Stimulated activated CD4-positive, alpha-beta T cell treated with anti-CD3 and anti-CD28 coated beads, Interleukin-15, amount 100 ng/mL, for 24 hours (primary cell): ENCODE measurements at places on chromosomes 6 and 20.

GRCh38 chr6:35288834-35289233 is 8.8 kb upstream of the DEF6 start:
- no peak for DNase-seq

- DNase-seq: no peak
These were observed 1.6 kb upstream of the RNF39 start for GRCh38 chr6:30077218-30077617.

- no peak for DNase-seq
These were observed 4.3 kb downstream of the AKAP7 start for GRCh38 chr6:131139599-131139998.

- DNase-seq: no peak
These were observed 184.1 kb upstream of the GMDS start for GRCh38 chr6:2429460-2429859.

DNA sequence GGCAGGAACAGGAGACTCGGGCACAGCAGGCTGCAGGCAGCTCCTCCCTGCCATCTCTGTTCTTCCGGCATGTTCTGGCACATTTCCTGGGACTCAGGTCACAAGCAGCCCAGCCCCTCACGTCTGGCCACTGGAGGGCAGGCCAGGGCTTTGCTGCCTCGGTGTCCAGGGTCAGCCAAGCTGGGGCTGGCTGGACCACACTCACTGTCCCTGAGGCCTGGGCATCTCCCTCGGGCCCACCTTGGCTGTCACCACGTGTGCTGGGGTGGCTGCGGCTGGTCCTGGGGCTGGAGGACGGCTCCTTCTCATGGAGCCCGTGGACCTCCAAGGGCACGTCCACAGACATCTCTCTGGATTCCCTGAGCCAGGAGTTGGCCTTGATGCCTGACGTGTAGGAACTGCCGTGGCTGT is 18.5 kb downstream of the FRMD1 start:
- DNase-seq: no peak

DNA sequence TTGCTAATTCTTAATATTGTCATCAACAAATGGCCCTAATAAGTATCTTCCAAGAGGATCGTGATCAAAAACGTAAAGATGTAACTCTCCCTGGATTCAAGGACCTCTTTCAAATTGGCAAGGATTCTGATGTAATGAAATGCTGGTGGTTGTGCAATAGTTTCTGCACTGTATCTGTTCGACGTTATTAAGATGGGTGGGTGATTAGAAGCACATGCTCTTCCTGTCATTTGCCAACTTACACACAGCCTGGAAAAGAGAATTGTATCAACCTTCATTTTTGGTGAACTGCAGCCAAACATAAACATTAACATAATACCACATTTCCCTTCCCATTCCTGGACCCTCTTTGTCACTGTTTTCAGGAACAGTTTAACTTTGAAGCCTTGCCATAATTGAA is 9.8 kb downstream of the FOXQ1 start:
- no peak for DNase-seq

- DNase-seq: no peak
These were observed 3.1 kb upstream of the CEBPB start for GRCh38 chr20:50187403-50188051.

GRCh38 chr20:63361519-63362435 is 628 bp upstream of the CHRNA4 start:
- DNase-seq: no peak

DNA sequence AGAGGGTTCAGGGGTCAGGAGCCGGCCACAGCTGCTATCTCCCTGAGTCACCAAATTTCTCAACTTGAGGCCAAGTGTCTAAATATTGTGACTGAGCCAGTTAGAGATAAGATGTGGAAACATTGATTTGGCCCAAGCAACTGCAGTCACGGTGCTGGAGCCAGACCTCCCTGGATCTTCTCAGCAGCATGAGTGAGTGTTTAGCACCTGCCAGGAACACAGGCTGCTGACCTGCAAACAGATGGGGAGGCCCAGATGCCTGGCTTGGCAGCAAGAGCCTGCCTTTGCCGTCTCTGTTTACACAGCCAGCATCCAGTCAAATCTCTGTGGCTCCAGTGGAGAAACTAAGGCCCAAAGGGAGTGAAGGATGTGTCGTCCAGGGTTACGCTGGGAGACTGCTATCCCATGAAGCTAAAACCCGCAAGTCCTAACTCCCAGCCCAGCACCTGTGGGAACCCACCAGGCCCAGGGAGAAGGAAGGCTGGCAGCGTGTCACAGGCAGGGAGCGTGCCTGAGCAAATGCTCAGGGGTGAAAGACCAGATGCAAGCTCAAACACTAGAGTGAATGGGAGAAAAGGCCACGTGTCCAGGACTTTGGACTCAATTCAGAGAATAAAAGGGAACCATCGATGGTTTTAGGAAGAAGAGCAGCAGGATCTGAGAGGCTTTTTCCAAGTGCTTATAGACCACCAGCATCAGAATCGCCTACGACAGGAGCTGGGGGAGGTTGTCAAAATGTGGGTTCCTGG is 15.9 kb upstream of the PTGIS start:
- no peak for DNase-seq
